Immature natural killer cell (primary cell): ENCODE measurements at places on chromosomes 7 and 10. TPM values are rescaled to one million over a fixed set of nuclear protein-coding genes. Genes with fewer than 3 reads are reported as not detected.

GRCh38 chr7:129968592-129969383 is 16.0 kb upstream of the UBE2H start:
- no peak for DNase-seq

DNA sequence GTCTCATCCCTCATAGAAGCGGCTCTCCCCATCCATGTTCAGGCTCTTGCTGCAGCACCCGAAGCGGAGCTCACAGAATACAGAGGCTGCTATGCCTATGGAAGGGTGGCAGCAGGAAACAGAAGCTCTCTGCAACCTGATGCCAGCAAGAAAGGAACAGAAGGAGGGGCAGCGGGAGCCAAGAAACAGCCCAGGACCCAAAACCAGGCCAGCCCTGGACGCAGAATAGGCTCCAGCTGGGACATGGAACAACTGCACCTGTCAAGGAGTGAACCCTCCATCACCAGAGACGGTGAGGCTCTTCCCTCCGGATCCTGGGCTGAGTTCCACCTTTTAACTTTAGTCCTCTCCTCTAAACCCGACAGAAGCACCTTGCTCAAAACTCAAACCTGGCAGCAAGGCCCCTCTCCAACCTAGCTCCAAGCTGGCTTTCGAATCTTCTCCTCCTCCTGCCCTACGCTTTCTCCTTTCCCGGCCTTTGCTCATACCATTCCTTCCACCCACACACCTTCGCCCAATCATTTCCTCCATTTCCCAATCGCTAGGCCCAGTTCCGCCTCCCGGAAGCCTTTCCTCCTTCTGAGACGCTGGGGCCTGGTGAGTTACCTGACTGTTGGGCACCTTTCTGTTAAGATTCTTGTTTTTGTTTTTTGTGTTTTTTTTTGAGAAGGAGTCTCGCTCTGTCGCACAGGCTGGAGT is 122.8 kb upstream of the ZNF92 start:
- DNase-seq: no peak

GRCh38 chr7:90736968-90737939 is 141.1 kb downstream of the CDK14 start:
- no peak for DNase-seq

TRIM50 gene
- not detected for polyA plus RNA-seq
